ENCODE measurements at places on chromosomes 11 and 22.
A peak's percentile ranks its signal among the peaks of the same experiment; 100 is the strongest.

- peak; percentile 79 for DNase-seq
Observed at GRCh38 chr11:63882555-63883242, 34.3 kb downstream of the RCOR2 start.

GRCh38 chr22:24699876-24700275 lies 74.6 kb downstream of the PIWIL3 start:
- DNase-seq, result no peak

DNA sequence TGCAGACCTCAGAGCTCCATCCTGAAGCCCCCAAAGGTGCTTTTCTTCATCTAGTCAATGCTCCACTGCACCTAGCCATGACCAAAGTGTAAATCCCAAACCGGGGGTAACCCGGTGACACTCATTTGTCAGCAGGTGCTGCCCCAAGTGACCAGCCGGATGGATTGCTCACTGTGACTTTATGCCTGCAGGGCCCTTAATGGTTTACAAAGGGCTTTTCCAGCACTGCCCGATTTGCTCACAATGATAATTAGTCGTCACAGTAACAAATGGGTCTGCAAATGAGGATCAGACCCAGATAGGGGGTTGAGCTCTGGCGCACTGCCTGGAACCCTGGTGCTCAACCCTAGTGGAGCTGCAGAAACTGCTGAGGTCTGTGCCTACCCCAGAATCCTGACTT lies 45.7 kb upstream of the CD5 start:
- no peak for DNase-seq

DNA sequence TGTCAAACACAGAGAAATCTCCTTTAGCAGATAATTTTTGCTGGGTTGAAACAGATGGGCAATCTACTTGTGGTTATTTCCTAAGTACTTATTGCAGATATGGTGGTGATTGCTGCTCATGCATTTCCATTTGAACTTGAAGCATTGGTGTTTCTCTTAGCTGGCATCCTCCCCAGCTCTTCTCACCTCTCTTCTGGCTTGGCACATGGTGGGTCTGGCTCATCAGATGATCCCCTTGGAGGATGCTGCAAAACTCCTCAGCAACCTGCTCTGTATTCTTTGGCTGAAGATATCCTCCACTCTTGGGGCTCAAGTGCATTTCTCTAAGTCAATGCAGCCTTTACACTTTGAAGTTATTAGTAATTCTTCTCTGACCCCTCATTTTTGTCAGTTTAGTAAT lies 87.3 kb upstream of the MYO18B start:
- no peak for DNase-seq

GRCh38 chr11:89293965-89294679 lies 116.4 kb downstream of the TYR start:
- DNase-seq, result no peak

- no peak for DNase-seq
Observed at GRCh38 chr11:125358254-125358840, 137.7 kb downstream of the FEZ1 start.

- DNase-seq, result peak; percentile 50
Observed at GRCh38 chr11:86182976-86183584, 61.5 kb upstream of the EED start.

DNA sequence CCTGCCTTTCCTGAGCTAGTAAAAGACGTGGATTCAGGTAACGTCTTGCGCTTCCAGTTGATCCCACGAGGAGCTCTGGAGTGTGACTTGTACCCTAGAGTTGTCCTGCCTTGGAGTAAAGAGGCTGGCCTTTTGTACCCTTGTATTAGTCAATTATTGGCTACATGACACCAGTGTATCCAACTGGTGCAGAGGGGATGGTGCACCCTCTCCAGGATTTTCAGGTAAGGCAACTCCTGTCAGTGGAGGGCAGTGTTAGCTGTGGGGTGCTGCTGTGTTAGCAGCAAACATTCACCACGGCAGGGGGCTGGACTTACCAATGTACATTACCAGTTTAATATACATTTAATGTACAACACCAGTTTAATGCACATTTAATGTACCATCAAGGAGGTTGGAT lies 233.5 kb downstream of the MIAT start:
- no peak for DNase-seq

- no peak for DNase-seq
Observed at GRCh38 chr11:15418921-15419320, 304.2 kb downstream of the INSC start.

DNA sequence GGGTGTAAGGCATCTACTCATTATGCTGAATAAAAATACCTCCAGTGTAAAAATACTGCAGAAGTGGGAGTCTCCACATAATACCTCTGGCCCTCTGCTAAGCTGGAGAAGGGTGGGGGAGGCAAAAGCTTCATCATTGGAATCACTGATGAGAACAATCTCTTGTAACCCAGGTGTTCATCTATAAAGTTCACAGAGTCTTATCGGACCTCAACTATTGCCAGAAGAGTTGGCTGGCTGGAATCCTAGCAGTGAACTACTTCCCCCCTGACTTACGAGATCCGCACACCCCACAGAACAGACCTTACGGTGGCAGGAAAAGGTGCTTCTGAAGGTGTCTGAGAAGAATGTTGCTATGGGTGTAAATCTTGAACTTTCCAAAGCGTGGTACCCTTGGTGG lies 2.5 kb downstream of the OR8D1 start:
- no peak for DNase-seq

- DNase-seq, result peak; percentile 45
Observed at GRCh38 chr22:43228330-43228729, 41.4 kb upstream of the TTLL12 start.

DNA sequence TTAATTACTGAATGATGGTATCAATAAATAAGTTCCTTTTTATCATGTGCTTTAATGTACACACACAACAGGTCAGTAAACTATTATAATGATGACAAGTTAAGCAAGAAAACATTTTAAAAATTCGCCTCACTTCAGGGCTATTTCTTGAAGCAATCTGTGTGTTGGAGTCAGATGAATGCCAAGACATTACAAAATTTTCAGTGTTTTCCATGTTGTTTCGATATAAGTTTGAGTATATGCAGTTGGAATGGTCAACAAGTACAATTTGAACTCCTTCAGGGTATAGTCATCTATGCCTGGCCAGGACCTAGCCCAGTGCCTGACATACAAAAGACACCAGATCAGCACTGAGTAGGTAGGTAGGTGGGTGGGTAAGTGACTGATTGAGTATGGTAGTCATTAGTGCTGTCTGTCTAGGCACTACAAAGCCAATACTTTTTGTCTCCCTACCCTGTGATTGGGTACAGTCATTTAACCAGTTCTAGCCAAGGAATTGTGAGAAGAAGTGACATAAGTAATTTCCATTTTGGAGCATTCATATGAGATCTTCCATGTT lies 7.5 kb downstream of the PRCP start:
- DNase-seq, result no peak
